ENCODE measurements at places on chromosomes 16 and 17.
A peak's percentile ranks its signal among the peaks of the same experiment; 100 is the strongest.

DNA sequence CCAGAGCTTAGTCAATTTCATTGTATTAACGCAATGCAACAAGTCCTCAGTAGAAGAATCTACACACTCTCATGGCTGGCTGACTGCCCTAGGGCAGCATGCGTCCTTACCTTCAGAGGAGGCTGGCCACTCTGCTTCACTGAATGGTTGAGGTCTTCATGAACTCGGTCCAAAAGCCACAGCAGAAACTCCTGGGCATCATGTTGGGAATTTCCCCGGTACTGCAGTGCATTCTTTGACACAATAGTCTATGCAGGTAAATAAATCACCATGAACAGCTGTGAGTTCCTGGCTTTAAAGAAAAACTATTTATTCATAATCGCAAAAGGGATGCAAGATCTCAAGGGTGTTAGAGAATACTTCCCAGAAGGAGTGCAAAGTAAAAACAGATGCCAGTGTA is 41.3 kb downstream of the USP31 start:
- no peak for DNase-seq

DNA sequence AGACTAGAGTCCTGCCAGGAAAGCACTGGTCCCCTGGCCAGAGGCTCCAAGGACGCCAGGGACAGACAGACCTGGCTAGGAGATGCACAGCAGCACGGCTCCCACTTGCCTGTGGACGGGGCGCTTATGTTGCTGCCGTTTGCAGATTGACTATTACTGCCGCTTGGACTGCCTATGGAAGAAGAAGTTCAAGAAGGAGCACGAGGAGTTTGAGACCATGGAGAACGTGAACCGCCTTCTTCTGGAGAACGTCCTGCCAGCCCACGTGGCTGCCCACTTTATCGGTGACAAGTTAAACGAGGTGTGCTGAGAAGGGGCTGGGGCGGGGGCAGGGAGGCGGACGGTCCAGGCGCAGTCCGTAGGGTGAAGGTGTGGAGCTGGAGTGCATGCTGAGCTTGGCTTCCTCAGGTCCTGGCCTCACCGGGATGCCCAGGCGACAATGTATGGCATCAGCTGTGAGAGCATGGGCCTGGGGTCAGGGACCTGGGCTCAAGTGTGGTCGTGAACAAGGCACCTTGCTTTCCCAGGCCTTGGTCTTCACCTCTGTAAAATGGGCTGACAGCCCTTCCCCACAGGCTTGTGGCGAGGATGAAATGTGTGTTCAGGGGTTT is 45.6 kb downstream of the ADCY7 start:
- DNase-seq = peak; percentile 9

- peak; percentile 76 for DNase-seq
These were observed 70.6 kb downstream of the CYB5B start for GRCh38 chr16:69494991-69495392.

- no peak for DNase-seq
These were observed 148.2 kb upstream of the HS3ST2 start for GRCh38 chr16:22665803-22666202.

GRCh38 chr17:880443-881269 is 98.5 kb downstream of the MRM3 start:
- DNase-seq = no peak

DNA sequence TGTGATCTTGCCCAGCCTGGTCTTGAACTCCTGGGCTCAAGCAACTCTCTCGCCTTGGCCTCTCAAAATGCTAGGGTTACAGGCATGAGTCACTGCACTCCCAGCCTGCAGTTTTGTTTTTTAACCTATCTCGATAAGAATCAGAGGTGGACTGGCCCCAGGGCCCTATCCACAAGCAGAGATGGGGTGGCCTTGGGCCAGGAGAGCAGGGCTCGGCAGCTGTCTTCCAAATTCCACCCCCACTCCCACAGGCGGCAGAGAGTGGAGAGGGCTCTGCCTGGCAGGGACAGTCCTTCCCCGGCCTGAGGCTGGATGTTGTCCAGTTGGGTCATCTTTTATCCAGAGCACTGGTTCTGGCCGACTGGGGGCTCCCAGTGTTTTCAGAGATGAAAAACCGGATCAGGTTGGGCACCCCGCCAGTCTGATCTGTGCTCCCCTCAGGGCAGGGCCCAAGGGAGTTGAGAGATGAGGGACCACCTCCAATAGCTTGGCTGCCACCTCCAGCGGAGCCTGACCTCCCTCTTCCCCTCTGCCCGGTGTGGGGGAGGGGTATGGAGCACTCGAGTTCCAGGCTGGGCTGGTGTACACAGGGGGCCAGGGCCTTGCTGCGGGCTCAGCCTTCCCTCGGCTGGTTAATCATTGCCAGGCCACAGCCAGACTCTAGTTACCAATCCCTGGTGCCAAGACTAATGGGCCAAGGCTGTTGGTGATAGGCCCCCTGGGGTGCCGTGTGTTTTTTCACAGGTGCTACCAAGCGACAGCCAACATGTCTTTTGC is 30.3 kb upstream of the MYO15B start:
- no peak for DNase-seq

DNA sequence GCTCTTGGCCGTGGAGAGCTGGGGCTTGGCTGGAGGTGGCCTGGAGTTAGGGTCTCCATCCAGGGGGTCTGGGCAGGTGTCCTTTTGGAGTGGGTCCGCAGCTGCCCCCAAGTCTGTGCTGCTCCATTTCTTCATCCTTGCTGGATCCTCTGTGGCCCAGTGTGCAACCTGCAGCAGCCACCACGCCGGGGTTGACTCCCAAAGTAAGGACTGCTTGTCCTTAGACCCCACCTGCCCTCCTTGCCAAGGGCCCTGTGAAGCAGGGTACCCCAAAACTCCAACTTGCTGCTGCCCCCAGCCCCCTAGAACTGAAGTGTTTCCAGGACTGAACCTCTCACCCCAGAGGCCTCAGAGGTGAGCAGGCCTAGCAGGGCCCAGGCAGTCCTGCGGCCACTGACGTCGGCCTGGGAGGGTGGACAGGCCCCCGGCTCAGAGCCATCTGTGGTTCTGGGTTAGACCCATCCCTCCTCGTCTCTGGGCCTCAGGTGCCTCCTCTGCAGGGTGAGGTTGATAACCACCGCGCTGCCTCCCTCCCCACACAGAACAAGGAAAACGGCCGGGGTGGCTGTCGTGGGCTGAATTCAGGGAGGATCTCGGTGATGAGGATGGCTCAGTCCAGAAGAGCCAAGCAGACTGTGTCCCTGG is 16.9 kb downstream of the TRPV1 start:
- no peak for DNase-seq

DNA sequence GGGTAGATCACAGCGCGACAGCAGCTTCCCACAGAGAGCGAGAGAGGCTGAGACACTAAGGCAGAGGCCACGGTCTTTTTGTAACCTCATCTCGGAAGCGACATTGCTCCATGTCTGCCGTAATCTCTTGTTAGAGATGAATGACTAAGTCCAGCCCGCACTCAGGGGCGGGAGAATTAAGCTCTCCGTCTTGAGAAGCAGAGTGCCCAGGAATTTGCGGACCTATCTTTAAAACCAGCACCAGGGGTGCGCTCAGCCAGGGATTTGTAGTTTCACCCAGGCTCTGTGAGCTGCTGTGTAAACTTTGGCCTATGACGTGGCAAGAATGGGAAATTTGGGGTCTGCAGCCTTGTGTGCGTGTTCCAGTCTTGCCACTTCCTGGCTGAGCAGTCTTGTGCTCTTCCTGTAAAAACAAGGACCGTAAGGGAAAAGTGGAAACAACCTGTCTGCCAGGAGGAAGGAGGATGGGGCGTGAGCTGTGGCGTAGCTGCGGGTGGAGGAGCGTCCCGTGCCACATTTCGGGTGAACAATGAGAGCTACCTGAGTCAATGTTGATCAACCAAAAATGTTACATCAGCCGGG is 16.0 kb upstream of the JPH3 start:
- no peak for DNase-seq

DNA sequence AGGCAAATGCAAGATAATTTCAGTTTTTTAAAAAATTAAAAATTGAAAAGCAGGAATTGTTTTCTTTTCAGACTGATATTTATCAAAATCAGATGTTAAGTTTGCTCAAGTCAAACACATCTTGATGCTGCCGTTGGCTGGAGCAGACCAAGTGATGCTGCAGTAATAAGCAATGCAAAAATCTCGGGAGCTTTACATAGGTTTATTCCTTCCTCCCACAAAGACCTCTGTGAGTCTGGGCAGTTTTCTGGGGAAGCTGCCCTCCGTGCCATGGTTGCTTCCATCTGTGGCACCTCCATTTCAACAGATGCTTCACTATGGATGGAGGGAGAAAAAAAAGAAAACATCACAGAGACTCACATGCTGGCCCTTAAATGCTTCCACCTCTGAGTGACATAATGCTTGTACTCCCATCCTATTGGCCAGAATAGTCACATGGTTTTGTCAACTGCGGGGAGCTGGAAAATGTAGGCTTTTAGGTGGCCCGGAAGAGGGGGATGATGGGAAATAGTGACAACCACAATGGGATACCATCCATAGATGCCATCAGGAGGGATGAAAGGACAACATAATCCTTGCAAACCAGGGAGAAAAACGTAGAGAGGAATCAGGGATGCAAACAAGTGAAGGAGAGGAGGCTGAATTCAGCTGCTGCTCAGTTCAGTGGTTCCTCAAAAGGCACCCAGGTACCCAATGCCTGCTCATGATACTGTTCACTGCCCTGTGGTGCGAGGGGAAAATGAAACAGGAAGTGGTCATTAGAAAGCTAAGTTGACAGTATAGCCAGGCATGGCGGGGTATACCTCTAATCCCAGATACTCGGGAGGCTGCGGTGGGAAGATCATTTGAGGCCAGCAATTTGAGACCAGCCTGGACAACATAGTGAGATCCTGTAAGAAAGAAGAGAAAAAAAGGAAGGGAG is 13.5 kb upstream of the ERCC4 start:
- no peak for DNase-seq

DNA sequence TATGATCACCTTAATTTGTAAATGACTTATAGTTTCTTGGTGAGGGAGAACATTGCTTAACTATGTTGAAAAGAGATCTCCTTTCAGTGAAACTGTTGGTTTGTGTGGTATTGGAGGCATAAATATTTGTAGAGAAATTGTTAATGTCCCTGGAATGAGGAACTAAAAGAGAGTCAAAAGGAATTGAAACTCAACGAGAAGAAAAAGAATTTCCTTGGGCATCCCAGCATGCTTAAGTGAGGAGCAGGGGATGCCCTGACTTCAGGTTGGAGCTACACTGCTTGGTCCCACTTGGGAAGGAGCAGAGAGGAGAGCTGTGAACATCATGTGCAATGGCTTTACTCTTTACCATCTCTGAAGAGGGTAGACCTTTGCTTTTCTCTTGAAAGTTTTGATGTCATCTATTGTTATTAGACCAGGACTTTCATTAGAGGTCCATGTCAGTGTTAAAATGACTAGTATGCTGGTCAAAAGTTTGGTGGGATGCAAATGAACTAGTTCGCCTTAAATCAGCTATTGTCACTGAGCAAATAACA is 21.7 kb downstream of the KRT23 start:
- DNase-seq = no peak

DNA sequence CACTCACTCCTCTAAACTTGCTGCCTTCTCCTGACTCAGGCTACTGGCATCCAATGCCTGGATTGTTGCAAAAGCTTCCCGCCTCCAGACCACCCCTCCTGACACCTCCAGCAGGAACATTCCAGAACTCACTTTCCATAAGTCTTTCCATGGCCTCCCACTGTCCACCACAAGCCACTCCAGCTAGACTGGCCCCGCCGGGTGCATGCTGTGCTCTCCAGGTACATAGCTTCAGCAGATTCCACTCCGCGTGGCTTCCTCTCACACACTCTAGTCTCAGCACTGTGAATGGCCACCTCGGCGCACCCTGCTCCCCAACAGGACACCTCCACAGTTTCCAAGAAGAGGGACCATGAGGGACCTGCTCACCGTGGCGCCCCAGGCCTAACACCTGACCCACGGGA is 25.9 kb upstream of the FAAP100 start:
- DNase-seq = no peak

GRCh38 chr16:72811188-72811720 is 236.7 kb downstream of the ZFHX3 start:
- DNase-seq = no peak

DNA sequence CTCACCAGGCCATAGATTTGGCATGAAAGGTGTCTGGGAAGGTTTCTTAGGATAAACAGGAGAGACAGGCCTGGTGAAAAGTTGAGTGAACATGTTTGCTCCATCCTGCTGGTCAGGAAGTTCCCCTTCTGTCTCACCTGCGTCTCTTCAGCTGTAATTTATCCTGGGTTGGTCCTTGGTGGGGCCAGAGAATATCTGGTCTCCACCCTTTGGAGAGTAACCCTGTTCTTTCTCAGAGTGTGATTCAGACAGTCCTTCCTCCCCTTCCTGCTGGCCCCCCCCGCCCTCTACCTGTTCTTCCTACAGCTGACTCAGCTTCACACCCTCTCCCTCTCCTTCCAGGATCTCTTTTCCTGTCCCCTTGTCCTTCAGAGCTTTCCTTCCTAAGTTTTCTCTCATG is 17.1 kb downstream of the MINK1 start:
- no peak for DNase-seq

- DNase-seq = no peak
These were observed 23.5 kb upstream of the CDR2 start for GRCh38 chr16:22397931-22398330.

- DNase-seq = peak; percentile 83
These were observed 36.8 kb downstream of the HS3ST3B1 start for GRCh38 chr17:14337596-14338079.

- DNase-seq = peak; percentile 95
These were observed 11.0 kb upstream of the CBFB start for GRCh38 chr16:67017810-67018488.

- DNase-seq = no peak
These were observed 19.6 kb downstream of the MAP2K3 start for GRCh38 chr17:21304091-21304490.

DNA sequence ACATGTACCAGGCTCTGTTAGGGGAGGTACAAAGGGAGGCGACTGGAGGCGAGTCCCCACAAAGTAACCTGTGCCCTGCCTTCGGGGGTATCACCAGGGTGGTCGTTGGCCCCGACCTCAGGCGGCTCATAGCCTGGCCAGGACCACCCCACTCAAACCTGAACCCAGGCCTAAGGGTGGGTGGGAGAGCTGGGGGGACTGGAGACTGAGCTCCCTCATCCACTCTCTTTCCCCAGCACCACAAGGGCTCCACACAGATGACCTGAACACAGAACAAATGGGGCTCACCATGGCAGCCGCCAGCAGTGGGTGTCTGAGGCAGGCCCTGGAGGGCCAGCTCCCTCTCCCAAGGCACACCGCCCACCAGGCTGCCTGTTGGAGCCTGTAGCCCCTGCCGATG is 120.6 kb upstream of the TNRC6C start:
- DNase-seq = no peak

DNA sequence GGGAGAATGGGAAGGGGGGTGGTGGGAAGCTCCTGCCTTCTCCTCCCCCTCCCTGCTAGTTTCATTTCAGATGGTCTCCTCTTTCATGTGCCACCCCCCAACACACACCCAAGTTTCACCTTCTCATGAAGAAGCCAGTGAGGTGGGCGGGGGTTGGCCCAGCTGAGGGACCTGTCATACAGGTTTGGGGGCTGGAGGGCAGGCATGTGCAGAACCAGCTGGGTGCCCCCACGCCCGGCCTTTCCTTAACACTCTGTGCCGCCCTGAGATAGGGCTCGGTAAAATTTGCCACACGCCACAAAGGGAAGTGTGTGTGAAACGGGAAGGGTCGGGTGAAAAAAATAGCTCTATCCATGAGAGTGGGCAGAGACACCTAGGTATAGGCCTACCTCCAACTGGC is 57.4 kb downstream of the PIPOX start:
- DNase-seq = no peak

- no peak for DNase-seq
These were observed 548.0 kb downstream of the WWOX start for GRCh38 chr16:78647491-78647890.

Measured in activated CD4-positive, alpha-beta T cell treated with anti-CD3 and anti-CD28 coated beads for 36 hours (primary cell).